ENCODE measurements at places on chromosomes 13 and 19.

GRCh38 chr13:41259875-41260501 is 3.4 kb downstream of the MTRF1 start:
- DNase-seq = no peak

- peak; percentile 14 for DNase-seq
Measured at GRCh38 chr13:22278336-22278929, 607.6 kb downstream of the FGF9 start.

DNA sequence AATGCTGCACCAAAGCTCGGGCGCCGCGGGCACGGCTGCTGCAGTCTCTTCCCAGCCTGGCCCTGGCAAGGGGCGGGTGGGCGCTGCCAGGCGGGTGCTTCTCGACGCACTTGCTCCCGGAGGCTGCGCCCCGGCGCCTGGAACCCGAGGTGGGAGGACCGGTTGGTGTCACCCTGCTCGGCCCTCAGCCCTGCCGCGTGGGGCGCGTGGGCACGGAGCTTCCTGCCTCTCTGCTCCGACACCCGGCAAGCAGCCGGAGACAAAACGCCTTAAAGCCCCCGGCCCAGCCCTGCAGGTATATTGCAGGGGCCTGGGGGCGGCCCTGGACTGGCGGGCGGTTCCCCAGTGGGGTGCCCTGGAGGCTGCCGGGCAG is 34.7 kb downstream of the BTBD2 start:
- DNase-seq = no peak

GRCh38 chr19:34041925-34042521 is 130.3 kb upstream of the LSM14A start:
- DNase-seq = peak; percentile 21

- DNase-seq = no peak
Measured at GRCh38 chr19:55165952-55166529, 372 bp downstream of the DNAAF3 start.

DNA sequence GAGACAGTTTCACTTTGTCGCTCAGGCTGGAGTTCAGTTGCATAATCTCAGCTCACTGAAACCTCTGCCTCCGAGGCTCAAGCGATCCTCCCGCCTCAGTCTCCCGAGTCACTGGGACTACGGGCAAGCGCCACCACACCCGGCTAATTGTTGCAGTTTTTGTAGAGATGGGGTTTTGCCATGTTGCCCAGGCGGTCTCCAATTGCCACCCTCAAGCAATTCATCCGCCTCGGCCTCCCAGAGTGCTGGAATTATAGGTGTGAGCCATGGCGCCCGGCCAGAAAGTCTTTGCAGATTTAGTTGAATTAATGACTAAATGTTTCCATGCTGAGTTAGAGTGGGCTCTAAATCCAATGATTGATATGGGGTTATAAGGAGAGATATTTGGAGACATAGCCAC is 4.5 kb upstream of the CADM4 start:
- no peak for DNase-seq

GRCh38 chr13:60689076-60689475 is 292.1 kb downstream of the TDRD3 start:
- no peak for DNase-seq

Measured in stimulated activated CD8-positive, alpha-beta memory T cell treated with anti-CD3 and anti-CD28 coated beads, Interleukin-15, amount 100 ng/mL, for 4 hours (primary cell).